ENCODE measurements at places on chromosomes 2 and 18.

GRCh38 chr2:28869494-28870145, 489 bp downstream of the TRMT61B start:
- DNase-seq, result no peak

DNA sequence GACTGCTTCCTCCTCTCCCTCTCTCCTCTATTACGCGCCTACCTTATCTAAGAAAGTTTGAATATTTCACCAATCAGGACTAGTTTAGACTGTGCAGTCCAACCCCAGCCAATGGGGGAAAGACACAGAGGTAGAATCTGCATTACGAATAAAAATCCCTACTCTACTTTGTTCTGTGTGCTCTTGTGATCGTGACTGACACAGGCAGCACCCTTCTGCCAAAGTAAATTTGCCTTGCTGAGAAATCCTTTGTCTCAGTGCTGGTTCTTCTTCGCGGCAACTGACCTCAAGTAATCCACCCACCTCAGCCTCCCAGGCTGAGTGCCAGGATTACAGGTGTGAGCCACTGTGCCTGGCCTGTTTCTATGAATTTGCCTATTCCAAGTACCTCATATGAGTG, 8.6 kb upstream of the CDCA7 start:
- DNase-seq, result no peak

DNA sequence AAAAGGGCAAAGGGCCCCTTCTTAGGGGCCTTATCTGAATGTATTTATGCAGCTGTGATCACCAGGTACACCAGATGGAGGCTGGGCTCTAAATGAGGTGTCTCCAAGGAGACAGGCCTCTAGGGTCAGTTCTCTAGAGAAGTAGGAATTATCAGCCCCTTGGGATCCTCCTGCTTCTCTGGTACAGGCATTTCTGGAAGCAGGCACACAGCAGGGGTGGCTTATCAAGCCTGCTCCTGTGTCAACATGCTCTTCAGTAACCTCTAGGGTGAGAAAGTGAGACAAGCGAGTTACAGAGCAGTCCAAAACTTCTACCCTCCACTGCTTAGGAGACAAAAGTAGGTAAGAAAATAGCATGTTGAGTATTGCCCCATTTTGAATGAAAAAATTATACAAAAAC, 13.8 kb downstream of the TPGS2 start:
- DNase-seq, result no peak

- no peak for DNase-seq
Observed at GRCh38 chr2:162928356-162928755, 89.8 kb upstream of the KCNH7 start.

DNA sequence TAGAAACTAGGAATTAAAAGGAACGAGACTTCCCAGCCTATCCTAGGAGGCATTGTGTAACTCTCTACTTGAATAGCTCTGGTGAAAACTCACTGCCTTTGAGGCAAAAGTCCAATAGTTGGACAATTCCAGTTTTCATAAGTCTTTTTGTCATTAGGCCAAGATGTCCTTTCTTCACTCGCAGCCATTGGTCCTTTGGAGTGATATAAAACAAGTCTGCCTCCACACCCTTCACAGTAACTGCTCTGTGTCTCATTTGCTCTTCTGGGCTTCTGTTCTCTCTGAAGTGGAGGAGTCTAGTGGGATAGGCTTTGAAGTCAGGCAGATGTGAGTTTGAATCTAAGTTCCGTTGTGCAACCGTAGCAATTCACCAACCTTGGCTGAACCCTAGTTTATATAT, 28.2 kb downstream of the ANTXR1 start:
- no peak for DNase-seq

GRCh38 chr2:133581010-133581760, 12.9 kb upstream of the NCKAP5 start:
- no peak for DNase-seq

DNA sequence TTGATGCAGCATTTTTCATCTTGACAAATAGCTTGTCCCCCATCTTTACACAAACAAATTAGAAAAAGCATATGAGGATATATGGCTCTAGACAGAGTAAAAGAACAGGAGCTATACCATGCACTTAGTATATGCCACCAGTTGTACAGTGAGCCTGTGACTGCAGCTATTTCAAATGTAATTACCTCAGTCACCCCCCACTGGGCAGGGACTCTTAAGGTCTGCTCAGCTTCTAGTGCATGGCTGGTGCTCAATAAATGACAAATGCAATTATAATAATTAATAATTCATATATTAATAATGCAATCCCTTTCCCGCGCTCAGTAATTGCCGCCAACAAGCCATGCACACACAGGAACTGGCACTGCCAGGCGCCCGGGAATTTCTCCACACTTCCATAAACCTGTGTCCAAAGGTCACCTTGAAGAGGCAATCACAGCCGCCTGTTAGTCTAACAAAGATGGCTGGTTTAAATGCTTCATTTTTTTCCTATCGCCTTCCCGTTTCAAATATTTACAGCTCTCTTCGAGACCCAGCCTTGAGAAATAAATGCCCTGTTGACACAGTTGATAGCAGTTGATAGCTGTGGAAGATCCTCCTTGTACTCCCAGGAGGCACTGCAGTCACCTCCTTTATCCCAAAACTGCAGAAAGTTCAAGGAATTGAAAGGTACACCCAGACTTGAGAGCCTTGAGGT, 156.6 kb downstream of the INO80D start:
- DNase-seq, result no peak

- no peak for DNase-seq
Observed at GRCh38 chr18:61749031-61749430, 143.8 kb downstream of the RNF152 start.

- DNase-seq, result no peak
Observed at GRCh38 chr2:33392366-33392765, 84.1 kb upstream of the RASGRP3 start.

DNA sequence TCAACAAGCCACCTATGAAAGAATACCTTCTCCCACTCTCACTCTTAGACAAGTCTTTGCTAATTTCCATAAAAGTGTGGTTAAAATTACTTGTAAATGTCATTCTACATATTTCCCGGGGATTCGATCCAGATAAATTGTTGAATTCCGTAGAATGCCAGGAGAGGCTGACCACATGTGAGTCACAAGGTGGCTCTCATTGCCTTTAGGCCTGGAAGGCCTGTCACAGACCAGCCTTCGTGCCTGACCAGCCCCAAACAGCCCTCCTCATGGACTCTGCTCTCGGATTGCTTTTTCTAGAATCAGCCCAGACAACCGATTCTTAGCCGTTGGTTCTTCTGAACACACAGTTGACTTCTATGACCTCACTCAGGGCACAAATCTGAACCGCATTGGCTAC, 86.0 kb downstream of the RTN4 start:
- DNase-seq, result no peak

- DNase-seq, result no peak
Observed at GRCh38 chr2:159585622-159586021, 30.7 kb downstream of the BAZ2B start.

DNA sequence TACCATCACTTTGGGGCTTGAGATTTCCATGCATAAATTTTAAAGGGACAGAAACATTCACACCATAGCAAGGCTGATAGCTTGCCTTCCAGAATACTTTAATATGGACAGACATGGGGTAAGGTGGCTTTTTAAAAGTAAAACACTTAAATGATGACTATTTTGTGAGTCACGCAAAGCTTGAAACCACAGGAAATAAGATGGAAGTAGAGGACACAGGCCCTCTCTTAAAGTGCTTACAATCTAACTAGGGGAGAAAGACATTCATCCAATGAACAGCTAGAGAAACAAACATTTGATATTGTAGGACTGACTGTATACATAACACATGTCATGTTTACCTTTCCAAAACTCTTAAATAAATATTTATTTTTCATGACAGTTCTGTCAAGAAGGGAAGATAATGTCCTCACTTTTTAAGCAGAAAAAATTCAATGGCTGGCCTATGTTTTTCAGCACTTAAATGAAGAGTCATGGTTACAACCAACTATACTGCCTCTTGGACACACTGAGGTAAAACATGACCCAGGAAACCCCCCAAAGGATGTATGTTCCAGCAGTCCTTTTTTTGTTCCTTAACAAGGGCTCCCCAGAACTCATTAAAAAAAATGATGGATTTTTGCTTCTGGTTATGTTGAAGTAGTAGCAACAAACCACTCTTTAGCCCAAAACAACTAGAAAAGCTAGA, 120.0 kb upstream of the RBMS1 start:
- DNase-seq, result no peak

GRCh38 chr2:175575346-175576258, 394.1 kb upstream of the ATP5MC3 start:
- no peak for DNase-seq

- DNase-seq, result no peak
Observed at GRCh38 chr2:151947813-151948165, 119.6 kb upstream of the ARL5A start.

DNA sequence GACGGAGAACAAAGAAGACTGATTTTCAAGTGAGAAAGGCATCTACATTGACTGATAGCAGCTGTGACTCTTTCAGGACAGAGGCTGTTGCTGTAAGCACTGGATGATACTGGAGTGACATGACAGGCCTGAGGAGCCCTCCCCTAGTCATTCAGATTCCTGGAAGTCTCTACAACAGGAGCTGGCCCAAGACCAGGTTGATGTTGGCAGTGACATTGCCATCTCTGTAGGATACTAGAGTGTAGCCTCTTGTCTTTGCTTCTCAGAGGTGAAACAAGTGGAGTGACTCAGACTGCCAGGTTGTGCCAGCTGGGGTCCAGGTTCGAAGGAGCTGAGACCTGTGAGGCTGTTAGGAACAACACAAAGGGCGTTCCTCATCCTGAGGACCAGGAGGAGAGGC, 44.7 kb upstream of the SH3RF3 start:
- DNase-seq, result no peak

DNA sequence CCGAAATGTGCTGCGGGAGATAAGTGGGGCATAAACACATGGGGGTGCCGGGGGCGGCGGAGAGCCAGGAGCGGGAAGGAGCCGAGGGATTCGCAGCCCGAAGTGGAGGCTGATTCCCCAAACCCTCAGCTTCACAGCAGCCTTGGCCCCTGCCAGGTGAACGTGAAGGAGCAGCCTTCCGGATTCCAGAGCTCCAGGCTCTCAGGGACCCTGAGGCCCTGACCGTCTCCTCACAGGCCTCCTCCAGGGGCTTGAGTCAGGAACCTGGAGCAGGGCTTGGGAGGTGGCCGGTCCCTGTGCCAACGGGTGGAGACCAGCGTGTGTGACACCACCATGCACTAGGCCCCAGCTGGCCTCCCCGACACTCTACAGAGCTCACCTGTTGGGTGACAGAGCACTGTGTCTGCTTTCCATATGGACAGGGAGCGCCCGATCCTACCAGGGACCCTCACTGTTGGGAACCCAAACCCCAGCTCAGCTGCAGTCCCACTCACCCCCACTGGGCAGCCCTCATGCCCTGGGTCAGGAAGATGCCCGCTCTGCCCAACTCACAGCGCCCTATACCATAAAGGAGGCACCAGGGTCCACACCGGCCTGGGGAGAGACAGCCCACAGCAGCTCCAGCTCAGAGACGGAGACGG, 117.6 kb upstream of the OTOS start:
- no peak for DNase-seq

DNA sequence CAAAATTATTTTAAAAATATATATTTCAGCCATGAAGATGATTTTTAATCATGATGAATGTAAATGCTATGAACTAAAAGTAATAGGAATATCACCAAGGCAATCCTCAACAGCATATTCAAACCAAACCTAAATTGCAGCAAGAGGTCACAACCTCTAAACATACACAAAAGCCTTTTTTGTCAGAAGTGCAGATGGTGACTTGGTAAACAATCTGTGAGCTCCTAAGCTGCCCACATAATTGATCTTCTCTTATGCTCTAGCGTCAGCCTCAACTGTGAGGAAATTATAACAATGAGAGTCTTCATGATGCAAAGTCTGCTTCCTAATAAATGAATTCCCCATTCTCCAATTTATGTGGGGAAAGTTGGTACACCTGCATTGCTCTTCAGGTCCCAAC, 113.2 kb downstream of the TSN start:
- DNase-seq, result no peak

DNA sequence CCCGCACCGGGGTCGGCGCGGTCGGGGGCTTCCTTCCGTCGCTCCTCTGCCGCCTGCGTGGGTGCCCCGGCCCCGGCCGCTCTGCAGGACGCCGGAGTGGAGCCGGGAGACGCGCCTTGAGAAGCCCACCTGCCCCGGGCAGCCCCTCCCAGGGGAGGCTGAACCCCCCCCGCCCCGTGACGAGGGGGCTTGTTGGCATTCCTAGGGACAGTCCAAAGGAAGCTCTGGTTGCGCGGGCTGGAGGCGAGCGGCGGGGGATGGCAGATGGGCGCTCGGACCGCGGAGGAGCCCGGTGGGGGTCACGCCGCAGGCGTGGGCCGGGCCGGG, 133.5 kb upstream of the MGAT5 start:
- no peak for DNase-seq

GRCh38 chr2:173232956-173233744, 121.5 kb upstream of the CDCA7 start:
- no peak for DNase-seq

GRCh38 chr2:100214265-100214971, 72.0 kb upstream of the AFF3 start:
- no peak for DNase-seq

- no peak for DNase-seq
Observed at GRCh38 chr2:229096409-229097066, 174.5 kb downstream of the PID1 start.

DNA sequence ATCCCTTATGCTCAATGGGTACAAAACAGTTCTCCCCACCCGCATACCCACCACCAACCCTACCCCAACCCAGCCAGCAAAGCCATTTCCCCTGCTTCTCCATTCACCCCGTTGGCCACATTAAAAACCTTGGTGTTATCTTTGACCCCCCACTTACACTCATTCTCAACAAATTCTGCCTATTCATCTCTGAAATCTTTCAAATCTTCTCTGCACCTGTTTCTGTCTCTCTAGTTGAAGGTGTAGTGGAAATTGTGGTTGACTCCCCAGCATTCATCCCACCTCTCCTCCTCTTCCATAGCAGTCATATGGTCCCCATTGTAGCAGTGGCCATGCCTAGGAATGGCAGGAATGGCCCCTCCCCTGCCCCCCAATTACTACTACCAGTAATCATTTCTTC, 20.5 kb upstream of the TET3 start:
- no peak for DNase-seq
